ENCODE measurements at places on chromosomes 7 and 10. TPM values are rescaled to one million over a fixed set of nuclear protein-coding genes. Genes with fewer than 3 reads are reported as not detected.

POM121L12 gene
- total RNA-seq: not detected

LBX1 gene
- not detected for total RNA-seq

CYP3A4 gene
- total RNA-seq: not detected

PDE6C gene
- total RNA-seq: not detected

FKBP6 gene
- total RNA-seq: not detected

RBM28 gene
- 14.4 TPM for total RNA-seq

MYOZ1 gene
- total RNA-seq: not detected

HABP2 gene
- not detected for total RNA-seq

ERVW-1 gene
- total RNA-seq: not detected

SLC26A5 gene
- not detected for total RNA-seq

HOGA1 gene
- under 0.01 TPM for total RNA-seq

TNKS2 gene
- total RNA-seq: 24.3 TPM

TET1 gene
- total RNA-seq: 2.8 TPM

MALRD1 gene
- 0.53 TPM for total RNA-seq

MYL10 gene
- not detected for total RNA-seq

PON1 gene
- not detected for total RNA-seq

AGBL3 gene
- 2.1 TPM for total RNA-seq

MRLN gene
- total RNA-seq: not detected

ICA1 gene
- total RNA-seq: 0.71 TPM

TAS2R39 gene
- not detected for total RNA-seq

CYP26C1 gene
- not detected for total RNA-seq

CXCL12 gene
- 76.7 TPM for total RNA-seq

CTAGE4 gene
- 0.71 TPM for total RNA-seq

DOCK1 gene
- total RNA-seq: 24.5 TPM

RAB18 gene
- total RNA-seq: 30.8 TPM

AGFG2 gene
- 24.3 TPM for total RNA-seq

EPDR1 gene
- 7.5 TPM for total RNA-seq

KIAA1217 gene
- total RNA-seq: 3.5 TPM

TACC2 gene
- total RNA-seq: 9.5 TPM

A1CF gene
- total RNA-seq: not detected

CALN1 gene
- not detected for total RNA-seq

OTUD1 gene
- total RNA-seq: 4.3 TPM

IKZF1 gene
- not detected for total RNA-seq

MKX gene
- total RNA-seq: 7.5 TPM

MCM10 gene
- total RNA-seq: 3.2 TPM

IFIT3 gene
- 21.1 TPM for total RNA-seq

PRKCQ gene
- total RNA-seq: not detected

SLC13A1 gene
- not detected for total RNA-seq

CREB5 gene
- total RNA-seq: 2.3 TPM

NUDT13 gene
- total RNA-seq: 1.2 TPM

FLNC gene
- 274 TPM for total RNA-seq

RPEL1 gene
- total RNA-seq: under 0.01 TPM

HOXA10 gene
- total RNA-seq: 24.8 TPM

SPDYE9 gene
- total RNA-seq: not detected

ADAM12 gene
- total RNA-seq: 16.7 TPM

PPA1 gene
- total RNA-seq: 209 TPM

PGAM2 gene
- not detected for total RNA-seq

CCDC3 gene
- total RNA-seq: not detected

CALHM2 gene
- 52.5 TPM for total RNA-seq

KCND2 gene
- 1.4 TPM for total RNA-seq

KLF14 gene
- total RNA-seq: not detected

All from myometrial cell (primary cell).